Fibroblast of pulmonary artery (primary cell): ENCODE measurements at places on chromosomes 11 and 22.

- peak; percentile 43 for DNase-seq
Measured at GRCh38 chr22:39545386-39546365, 13.1 kb upstream of the RPS19BP1 start.

GRCh38 chr11:115279813-115280761 lies 224.1 kb downstream of the CADM1 start:
- DNase-seq = no peak

DNA sequence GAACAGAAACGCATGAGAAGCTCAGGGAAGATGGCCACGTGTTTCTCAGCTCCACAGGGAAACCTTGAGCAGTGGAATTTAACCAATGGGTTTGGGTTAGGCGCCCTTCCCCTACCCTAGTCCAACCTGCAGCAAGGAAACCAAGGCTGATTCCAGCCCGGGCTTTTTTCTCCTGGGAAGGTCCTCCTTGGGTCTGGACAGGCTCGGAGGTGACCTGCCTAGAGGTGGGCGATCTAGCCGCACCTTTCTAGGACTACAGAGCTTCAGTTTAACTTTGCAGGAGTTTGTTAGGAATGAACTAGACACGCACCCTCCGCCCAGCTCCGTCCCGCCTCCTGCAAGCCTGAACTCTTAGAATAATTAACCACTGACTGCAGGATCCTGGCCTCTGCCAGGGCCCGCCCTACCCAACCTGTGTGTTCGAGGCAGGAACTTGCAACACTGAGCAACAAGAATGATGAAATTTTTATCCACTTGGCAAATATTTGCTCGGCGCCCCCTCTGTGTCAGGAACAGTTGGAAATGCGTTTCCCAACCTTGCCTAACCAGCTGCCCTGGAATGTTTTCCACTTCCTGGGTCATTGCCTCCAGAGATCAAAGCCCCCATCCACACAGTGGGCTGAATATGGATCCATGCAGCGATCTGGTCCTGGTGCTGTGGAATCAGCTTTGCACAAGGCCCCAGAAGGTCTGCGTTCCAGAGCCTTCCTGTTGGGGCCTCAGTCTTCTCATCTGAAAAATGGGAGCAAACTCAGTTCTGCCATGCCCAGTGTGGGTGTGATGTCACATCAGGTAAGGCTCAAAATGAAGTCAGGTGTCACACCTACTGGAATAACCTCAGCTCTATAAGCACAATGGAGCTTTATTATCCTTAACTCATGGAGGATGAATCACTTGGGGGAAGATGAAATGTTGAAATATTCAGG lies 13.3 kb downstream of the MPST start:
- DNase-seq = peak; percentile 93

DNA sequence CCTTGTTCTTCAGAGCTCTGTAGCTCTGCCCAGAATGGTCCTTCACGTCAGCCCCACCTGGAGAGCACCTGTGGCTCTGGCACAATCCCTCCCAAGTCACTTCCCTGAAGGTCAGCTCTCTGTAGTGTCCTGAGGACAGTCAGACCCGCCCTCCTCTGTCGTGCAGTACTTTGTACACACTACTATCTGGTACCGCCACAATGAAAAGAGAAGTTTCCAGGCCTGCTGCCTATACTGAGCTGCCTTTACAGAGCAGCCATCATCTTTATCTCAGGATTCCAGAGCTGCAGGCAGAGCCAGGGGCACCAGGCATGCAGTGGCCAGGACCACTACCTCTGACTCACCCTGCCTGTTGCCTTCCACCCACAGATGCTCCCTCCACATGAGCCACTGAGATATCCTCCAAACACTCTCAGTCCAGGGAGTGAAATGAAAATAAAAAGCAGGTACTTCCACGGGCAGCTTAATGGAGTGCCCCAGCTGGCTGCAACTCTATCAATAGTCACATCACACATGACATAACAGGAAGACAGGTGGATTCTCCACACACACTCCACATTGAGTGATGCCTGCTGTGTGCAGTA lies 7.3 kb downstream of the PACSIN2 start:
- peak; percentile 56 for DNase-seq

GRCh38 chr22:41181349-41182241 lies 23.5 kb upstream of the L3MBTL2 start:
- DNase-seq = peak; percentile 67

DNA sequence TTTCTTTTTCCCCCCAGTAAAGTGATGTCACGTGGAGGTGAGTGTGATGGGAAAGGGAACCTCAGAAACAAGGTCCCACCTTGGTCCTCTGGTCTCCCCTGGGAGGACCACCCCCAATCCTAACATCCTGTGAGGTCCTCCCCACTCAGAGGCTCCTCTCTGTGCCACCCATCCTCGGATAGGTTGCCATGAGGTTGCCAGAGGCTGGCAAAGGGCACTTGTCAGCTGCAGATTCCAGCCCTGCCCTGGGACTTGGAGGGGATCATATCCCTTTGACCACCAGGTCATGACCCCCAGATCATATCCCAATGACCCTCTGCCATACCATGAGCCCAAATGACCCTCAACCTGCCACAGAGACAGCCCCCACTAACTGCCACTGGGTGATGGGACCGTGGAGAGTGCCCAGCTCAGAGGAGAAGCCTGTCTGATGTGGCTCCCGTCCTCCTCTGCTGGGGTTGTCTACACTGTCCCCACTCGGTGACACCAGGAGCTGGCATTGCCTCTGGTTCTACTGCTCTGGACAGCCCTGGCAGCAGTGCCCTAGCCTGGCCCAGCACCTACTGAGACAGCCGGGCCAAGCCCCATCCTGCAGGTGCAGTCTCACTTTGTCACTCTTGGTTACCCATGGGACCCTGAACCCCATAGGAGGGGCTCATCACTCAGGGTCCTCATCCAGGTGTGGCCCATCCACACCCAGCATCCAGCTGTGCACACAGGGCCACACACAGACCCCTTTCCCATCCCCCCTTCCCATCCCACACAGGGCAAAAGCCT lies 90.2 kb upstream of the KCNQ1OT1 start:
- DNase-seq = no peak

- no peak for DNase-seq
Measured at GRCh38 chr11:269146-269890, 8.9 kb upstream of the NLRP6 start.

- no peak for DNase-seq
Measured at GRCh38 chr11:81359476-81359875, 1374.2 kb downstream of the FAM181B start.

DNA sequence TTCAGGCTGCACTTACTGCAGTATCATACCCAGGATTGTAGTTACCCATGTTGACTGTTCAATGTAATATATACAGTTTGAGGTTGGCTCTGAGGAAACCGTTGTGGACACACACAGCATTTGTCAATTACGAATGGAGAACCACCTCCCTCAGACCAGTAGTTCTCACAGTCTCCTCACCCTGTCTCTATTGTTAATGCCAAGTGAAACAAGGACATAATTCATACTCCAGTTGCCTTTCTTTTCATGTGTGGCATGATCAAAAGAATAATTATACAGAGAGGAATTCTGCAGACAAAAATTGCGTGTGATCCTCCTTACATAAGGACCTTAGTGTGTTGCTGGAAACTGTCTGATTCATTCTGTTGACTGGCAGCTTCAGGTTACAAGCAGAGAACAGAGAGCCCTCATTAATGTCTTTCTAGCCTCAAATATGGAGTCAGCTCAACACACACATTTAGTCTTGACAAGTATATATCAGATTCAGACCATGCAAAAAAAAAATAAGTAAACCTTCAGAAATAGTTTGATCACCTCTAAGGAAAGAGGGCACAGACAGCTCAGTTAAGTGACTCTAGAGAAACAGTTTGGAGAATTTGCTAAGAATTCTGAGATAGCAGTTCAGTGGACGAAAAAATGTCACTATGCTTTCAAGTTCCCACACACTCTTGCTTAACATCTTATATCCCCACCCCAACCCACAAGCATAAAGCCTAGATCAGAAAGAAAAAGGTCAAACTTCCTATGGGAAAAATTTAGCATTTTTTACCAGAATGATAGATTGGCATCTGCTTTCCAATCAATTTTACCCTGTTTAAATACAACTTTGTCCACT lies 96.1 kb downstream of the MAML2 start:
- no peak for DNase-seq

DNA sequence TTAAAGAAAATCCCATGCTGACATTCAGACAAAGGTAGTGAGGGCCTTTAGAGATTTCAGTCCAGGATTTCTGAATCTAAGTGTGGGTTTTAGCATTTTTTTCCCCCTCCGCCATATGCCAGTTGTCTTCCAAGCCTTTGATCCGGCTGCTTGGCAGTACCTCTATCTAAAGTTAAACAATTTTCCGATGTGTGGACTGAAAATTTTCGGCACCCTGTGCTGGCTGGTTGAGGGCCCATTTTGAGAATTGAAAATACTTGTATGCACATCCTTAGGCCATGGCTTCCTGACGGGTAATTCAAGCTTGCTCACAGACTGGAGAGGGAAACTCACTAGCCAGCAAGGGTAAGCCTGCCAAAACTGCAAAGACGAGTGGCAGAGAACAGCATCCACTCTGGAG lies 131.9 kb upstream of the NARS2 start:
- DNase-seq = no peak

- no peak for DNase-seq
Measured at GRCh38 chr11:70730411-70730810, 332.1 kb downstream of the CTTN start.

DNA sequence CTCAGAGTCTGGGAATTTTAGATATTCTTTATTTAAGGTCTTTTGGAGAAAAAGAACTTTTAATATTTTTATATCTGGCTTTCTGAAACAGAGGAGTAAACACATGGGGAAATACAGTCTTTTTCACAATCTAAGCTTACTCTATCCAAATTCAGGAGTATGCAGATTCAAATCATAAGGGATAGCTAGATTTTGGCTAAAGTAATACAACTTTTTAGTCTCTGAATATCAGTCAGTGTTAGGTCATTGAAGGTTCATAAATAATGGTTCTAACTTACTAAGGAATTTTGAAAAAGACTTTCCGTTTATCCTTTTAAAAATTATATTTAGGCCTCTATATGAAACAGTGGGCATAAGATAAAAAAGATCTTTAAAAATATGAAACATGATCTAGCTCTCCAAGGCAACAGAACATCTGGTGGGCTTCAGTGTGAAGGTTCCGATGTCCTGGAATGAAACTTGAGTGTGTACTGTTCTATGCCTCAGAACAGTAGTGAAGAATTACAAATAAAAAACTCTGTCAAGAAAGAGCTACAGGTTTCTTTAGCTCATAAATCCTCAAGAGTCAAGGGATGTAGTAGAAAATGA lies 165.2 kb upstream of the PDGFD start:
- DNase-seq = no peak

DNA sequence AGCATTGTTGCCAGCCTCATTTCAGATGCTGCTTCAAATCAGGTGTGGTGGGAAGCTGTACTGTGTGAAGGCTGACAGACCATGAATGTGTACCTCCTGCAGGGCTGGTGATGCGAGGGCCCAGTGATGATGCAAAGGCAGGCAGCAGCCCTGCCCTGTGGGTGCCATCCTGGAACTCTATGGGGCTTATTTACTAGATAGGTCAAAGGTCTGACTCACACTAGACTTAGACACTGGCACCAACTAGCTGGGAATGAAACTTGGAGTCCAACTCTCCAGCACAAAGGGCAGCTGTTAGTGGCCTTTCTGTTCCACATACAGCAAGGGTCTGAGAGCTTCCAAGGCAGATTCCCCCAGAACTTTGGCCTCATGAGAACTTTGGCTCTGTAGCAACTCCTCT lies 138.4 kb downstream of the TTC17 start:
- no peak for DNase-seq

GRCh38 chr11:119612814-119613213 lies 116.2 kb downstream of the NECTIN1 start:
- no peak for DNase-seq

DNA sequence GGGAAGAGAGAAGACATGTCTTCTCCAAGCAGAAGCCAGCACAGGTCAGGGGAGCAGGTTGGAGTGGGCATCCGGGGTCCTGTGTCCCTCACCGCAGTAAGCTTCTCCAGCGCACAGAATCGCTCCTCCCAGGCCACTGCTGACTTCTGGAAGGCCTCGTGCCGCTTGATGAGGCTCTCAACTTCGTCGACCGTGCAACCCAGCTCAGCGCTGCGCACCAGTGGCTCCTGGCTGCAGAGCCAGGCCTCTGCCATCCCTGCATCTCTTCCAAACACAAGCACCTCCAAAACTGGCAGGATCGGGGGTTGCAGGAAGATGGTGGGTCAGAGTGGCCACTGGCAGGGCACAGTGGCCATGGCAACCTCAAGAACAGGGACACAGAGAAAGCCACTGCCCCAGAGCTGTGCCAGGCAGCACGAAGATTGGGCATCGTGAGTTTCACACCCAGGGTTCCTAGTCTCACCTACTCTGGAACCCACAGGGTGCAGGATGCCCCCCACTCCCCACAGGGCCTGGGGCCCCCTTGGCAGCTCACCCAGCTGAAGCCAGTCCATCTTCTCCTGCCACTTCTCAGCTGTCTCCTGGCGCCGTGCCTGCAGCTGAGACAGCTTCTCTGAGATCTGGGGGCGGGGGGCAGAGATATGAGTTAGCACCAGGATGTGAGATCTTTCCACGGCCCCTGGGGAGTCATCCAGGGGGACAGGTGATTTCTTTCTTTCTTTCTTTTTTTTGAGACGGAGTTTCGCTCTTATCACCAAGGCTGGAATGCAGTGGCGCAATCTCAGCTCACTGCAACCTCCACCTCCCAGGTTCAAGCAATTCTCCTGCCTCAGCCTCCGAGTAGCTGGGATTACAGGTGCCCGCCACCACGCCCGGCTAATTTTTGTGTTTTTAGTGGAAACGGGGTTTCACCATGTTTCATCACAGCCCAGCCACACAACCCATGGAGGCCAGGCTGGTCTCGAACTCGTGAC lies 11.2 kb upstream of the RBM4B start:
- no peak for DNase-seq

GRCh38 chr11:28232649-28233048 lies 124.5 kb downstream of the METTL15 start:
- DNase-seq = no peak

GRCh38 chr11:41283191-41283930 lies 176.1 kb downstream of the LRRC4C start:
- no peak for DNase-seq

DNA sequence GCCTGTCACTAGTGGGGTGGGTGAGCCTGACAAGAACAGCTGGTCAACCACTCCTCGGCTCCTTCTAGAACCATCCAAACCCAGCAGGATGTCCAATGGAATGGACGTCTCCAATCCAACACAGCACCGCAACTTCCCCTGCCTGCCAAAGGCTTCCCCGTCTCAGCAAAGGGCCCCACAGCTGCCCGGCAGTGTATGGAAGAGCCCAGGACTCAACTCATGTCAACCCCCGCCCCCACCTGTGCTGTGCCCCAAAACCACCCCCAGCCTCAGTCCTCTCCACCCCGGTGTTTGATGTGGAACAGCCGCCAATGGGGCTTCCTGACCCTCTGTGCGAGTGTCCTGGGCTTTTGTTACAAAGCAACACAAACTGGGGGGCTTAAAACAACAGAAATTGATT lies 223.8 kb downstream of the CTTN start:
- DNase-seq = no peak
